ENCODE measurements at places on chromosomes 3 and 15.

GRCh38 chr3:127701280-127701911, 28.6 kb downstream of the ABTB1 start:
- DNase-seq = no peak
- H3K36me3 ChIP-seq = peaks cover 31% of the 10 kb centered on the region
- H3K4me1 ChIP-seq = peaks cover 13% of the 10 kb centered on the region
- H3K27ac ChIP-seq = no peak overlapping the region
- no peaks in the 10 kb centered on the region for H3K27me3 ChIP-seq

DNA sequence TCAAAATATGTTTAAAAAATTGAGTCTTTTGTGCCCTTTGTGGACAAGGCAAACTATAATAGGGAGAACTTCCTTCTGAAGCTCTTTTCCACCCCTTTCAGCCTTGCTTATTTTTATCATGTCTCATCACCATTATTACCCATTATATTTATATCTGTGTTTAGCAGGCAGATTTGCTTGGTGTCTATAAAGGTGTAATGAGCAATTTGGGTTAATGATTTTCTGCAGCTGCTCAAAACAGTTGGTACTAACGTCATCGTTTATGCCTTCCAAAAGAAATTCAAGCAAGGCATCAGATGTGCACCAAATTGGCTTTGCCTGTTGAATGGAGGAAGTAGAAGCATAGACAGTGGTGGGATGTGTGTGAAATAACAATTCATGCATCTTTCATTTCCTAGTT, 483.7 kb upstream of the SGO1 start:
- no peaks in the 10 kb centered on the region for H3K4me1 ChIP-seq
- no peak overlapping the region for H3K27ac ChIP-seq
- no peak overlapping the region for H3K4me3 ChIP-seq
- DNase-seq = no peak
- no peaks in the 10 kb centered on the region for H3K36me3 ChIP-seq

- H3K4me3 ChIP-seq = peak overlapping the region; percentile 98
- DNase-seq = no peak
- peak overlapping the region; percentile 90 for H3K27ac ChIP-seq
- H3K36me3 ChIP-seq = peaks cover 71% of the 10 kb centered on the region
- H3K27me3 ChIP-seq = no peaks in the 10 kb centered on the region
Observed at GRCh38 chr15:74785194-74786032, 3.5 kb downstream of the CSK start.

DNA sequence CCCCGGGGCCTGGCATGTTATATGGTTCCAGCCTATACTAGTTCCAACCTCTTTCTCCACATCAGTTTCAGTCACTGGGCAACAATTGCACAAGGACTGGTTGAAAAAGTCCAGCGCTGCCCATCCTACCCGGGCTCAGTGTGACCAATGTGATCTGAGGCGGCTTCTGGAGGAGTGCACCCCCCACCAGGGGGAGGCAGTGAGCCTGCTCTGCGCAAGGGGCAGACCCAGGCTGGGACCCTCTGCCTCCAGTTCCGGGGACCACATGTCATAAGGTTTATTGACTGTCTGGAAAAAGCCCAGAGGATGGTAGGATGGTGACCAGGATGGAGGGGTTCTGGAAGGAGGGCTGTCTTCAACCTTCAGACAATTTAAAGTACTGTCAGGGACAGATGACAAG, 25.6 kb upstream of the NR2E3 start:
- H3K27me3 ChIP-seq = peaks cover 27% of the 10 kb centered on the region
- H3K36me3 ChIP-seq = no peaks in the 10 kb centered on the region
- no peak for DNase-seq
- no peak overlapping the region for H3K4me3 ChIP-seq
- peaks cover 12% of the 10 kb centered on the region for H3K4me1 ChIP-seq

DNA sequence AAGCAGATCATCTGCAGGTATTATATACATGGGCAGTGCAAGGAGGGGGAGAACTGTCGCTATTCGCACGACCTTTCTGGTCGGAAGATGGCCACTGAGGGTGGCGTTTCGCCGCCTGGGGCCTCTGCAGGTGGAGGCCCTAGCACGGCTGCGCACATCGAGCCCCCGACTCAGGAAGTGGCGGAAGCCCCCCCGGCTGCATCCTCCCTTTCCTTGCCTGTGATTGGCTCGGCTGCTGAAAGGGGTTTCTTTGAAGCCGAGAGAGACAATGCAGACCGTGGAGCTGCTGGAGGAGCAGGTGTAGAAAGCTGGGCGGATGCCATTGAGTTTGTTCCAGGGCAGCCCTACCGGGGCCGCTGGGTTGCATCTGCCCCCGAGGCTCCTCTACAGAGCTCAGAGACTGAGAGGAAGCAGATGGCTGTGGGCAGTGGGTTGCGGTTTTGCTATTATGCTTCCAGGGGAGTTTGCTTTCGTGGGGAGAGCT, 639 bp downstream of the MKRN3 start:
- H3K4me1 ChIP-seq = no peaks in the 10 kb centered on the region
- no peaks in the 10 kb centered on the region for H3K36me3 ChIP-seq

DNA sequence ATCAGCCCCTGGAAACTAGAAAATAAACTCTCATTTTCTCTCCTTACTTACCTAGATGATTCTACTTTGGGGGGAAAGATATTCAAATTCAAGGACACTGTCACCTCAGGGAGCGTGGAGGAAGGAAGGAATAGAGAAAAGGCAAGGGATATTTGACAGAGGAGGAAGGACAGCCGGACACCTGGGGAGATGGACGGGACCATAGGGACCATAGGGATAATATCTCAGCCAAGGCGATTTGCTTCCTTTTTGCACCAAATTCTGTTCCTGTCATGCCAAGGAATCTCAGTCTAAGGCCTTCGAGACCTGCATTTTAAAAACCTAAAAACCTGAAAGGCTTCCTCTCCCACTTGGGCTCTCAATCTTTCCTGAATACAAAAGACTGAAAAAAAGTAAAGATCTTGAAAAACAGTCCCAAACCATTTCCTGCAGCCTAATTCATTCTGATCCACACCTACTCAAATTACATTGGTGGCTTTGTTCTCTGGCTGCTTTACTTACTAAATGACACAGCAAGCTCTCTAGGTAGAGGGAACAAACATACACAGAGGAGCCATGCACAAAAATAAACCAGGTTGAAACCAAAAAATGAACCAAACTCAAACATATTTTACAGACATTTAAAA, 73.9 kb upstream of the SLC24A5 start:
- H3K27me3 ChIP-seq = no peaks in the 10 kb centered on the region
- no peaks in the 10 kb centered on the region for H3K4me1 ChIP-seq
- DNase-seq = no peak
- no peak overlapping the region for H3K4me3 ChIP-seq
- no peak overlapping the region for H3K27ac ChIP-seq

DNA sequence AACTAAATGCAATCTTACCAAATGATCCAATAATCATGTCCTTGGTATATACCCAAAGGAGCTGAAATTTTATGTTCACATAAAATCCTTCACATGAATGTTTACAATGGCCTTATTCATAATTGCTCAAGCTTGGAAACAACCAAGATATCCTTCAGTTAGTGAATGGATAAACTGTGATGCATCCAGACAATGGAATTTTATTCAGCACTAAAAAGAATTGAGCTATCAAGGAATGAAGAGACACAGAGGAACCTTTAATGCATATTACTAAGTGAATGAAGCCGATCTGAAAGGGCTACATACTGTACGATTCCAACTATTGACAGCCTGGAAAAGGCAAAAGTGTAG, 168.4 kb downstream of the PDE8A start:
- peaks cover 2% of the 10 kb centered on the region for H3K4me1 ChIP-seq
- no peak overlapping the region for H3K27ac ChIP-seq
- no peak for DNase-seq
- H3K27me3 ChIP-seq = peaks cover 13% of the 10 kb centered on the region
- H3K4me3 ChIP-seq = no peak overlapping the region
- H3K36me3 ChIP-seq = peaks cover 5% of the 10 kb centered on the region

- DNase-seq = no peak
- no peak overlapping the region for H3K4me3 ChIP-seq
- no peak overlapping the region for H3K27ac ChIP-seq
- H3K36me3 ChIP-seq = no peaks in the 10 kb centered on the region
Observed at GRCh38 chr15:81531109-81531592, 157.1 kb upstream of the TMC3 start.

DNA sequence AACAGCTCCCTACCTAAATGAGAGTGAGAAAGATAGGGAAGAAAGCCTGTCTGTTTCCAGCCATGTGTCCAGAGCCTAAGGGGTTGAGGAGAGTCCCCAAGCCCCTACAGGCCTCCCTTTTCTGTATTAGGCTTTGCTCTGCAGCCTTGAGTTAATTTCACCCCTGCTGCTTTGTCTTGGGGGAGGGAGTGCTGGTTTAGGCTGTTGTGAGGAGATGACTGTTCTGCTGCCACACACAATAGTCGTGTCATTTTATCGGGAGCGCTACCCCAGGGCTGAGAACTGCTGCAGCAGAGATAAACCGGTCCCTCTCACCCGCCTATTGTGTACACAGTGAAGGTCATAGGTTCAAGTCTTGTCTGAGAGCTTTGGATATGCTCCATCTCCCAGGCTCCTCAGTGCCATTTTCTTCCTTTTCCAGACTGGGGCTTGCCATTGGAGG, 1.4 kb downstream of the ZNF609 start:
- H3K27ac ChIP-seq = peak overlapping the region; percentile 90
- H3K4me1 ChIP-seq = peaks cover 36% of the 10 kb centered on the region
- H3K27me3 ChIP-seq = no peaks in the 10 kb centered on the region
- no peak for DNase-seq
- H3K36me3 ChIP-seq = peaks cover 1% of the 10 kb centered on the region

DNA sequence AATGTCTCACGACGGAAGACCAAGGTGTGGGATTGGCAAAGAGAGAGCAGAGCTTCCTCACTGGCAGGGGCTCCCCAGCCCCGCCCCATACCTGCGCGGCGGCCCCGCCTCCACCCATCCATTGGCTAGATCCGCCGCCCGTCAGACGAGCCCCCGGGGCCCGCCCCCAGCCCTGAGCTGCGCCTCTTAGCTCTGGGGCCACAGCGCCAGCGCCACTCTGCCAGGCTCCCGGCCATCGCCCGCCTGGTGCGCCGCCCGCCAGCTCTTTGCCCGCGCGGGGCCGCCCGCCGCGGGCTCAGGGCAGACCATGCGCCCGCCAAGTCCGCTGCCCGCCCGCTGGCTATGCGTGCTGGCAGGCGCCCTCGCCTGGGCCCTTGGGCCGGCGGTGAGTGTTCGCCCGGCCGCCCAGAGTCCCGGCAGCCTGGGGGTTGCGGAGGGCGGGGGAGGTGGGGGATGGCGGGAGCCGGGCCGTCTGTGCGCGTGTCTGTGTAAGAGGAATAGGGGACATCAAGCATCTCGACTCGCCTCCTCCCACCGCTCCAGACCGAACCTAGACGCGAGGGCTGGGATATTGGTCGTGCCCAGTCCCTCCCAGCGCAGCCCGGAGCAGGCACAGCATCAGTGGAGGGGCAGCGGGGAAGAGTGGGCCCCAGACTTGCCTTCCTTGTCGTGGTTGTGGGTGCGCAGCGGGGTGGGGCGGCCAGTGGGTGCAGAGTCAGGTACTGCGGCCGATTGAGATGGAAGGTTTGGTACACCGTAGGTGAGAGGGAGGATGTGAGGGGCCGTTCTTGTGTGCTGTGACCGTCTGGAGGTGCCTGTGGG, at the start of gene VIPR1:
TSS of gene VIPR1 (plus strand) at position 215 of the 822 bp plus-strand sequence. CDS start at position 308, 93 bp downstream.
- DNase-seq = peak; percentile 84
- H3K27me3 ChIP-seq = peaks cover 50% of the 10 kb centered on the region
- H3K4me3 ChIP-seq = peak within 1 kb of the TSS; percentile 89
- H3K27ac ChIP-seq = peak within 1 kb of the TSS; percentile 85

- H3K4me3 ChIP-seq = no peak overlapping the region
- H3K27me3 ChIP-seq = peaks cover 45% of the 10 kb centered on the region
- no peaks in the 10 kb centered on the region for H3K36me3 ChIP-seq
- peaks cover 33% of the 10 kb centered on the region for H3K4me1 ChIP-seq
Observed at GRCh38 chr3:9503283-9503682, 50.3 kb downstream of the LHFPL4 start.

GRCh38 chr3:44415421-44415820, 62.0 kb downstream of the ZNF445 start:
- H3K4me1 ChIP-seq = no peaks in the 10 kb centered on the region
- H3K36me3 ChIP-seq = no peaks in the 10 kb centered on the region
- no peak overlapping the region for H3K27ac ChIP-seq
- no peak overlapping the region for H3K4me3 ChIP-seq

DNA sequence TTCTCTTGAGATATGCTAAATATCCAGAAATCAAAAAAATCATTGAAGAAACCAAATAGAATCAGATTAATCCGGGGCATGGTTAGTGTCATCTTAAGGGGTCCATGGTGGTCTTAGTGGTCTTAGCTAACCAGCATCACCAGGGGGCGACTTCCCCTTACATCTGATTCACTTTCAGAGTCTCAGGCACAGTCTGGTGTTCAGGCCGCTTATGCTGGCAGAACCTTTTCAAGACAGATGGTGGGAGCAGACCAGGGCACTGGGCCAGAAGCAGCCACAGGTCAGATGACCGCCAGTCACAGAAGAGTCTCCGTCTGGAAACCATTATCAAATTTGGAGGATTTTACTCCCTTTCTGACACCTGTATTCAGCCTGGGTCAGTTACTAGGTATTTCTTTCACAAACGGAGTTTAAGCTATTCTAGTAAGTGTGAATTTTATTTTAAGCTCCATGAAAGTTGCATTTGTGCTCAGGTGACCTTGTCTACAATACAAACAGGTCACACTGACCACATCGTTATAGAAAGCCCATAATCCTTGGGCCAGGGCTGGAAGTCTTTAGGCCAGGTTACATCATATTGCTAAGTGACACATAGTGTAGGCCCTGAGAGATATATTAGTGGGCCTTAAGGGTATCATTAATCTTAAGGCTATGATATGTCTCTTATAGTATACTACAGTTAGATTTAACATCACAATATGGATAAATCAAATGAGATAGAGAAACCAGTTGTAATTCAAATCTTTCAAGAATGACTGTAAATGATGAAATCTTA, 365.5 kb downstream of the GBE1 start:
- H3K4me3 ChIP-seq = no peak overlapping the region
- no peak overlapping the region for H3K27ac ChIP-seq
- no peaks in the 10 kb centered on the region for H3K27me3 ChIP-seq
- DNase-seq = no peak
- no peaks in the 10 kb centered on the region for H3K36me3 ChIP-seq
- H3K4me1 ChIP-seq = no peaks in the 10 kb centered on the region

DNA sequence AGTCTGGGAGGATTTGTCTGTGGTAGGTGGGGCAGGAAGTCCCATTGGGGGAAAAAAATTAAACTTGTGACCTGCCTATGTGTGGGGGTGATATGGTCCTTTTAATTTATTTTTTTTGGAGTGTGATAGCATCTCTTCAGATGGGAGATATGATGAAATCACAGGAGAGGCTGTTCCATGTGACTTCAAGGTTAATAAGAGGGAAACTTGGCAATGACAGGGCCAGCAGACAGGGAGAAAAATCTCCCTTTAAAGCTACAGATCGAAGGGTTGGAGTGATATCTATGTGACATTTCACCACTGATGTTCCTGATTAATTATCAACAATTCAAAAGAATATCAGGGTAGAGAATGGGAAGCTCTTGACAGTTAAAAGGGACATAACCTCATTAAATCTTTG, 886.9 kb downstream of the TUSC7 start:
- no peak for DNase-seq
- no peaks in the 10 kb centered on the region for H3K4me1 ChIP-seq
- H3K36me3 ChIP-seq = no peaks in the 10 kb centered on the region
- H3K27me3 ChIP-seq = no peaks in the 10 kb centered on the region
- no peak overlapping the region for H3K27ac ChIP-seq

- H3K36me3 ChIP-seq = no peaks in the 10 kb centered on the region
- H3K4me1 ChIP-seq = no peaks in the 10 kb centered on the region
- no peak overlapping the region for H3K4me3 ChIP-seq
Observed at GRCh38 chr15:78307976-78308375, 8.6 kb upstream of the SKIC8 start.

GRCh38 chr15:99054025-99054387, 46.4 kb upstream of the PGPEP1L start:
- no peak overlapping the region for H3K27ac ChIP-seq
- no peaks in the 10 kb centered on the region for H3K36me3 ChIP-seq
- peaks cover 41% of the 10 kb centered on the region for H3K27me3 ChIP-seq
- DNase-seq = no peak

Data from stimulated activated naive B cell treated with anti-CD40 and anti-IgM and Interleukin-4, amounts not matched to agents 10 μg/mL and 1 μg/mL and 100 μg/mL, for 72 hours (primary cell).